NCI-H1694 (cell line): ENCODE measurements at places on chromosomes 1 and 21.

DNA sequence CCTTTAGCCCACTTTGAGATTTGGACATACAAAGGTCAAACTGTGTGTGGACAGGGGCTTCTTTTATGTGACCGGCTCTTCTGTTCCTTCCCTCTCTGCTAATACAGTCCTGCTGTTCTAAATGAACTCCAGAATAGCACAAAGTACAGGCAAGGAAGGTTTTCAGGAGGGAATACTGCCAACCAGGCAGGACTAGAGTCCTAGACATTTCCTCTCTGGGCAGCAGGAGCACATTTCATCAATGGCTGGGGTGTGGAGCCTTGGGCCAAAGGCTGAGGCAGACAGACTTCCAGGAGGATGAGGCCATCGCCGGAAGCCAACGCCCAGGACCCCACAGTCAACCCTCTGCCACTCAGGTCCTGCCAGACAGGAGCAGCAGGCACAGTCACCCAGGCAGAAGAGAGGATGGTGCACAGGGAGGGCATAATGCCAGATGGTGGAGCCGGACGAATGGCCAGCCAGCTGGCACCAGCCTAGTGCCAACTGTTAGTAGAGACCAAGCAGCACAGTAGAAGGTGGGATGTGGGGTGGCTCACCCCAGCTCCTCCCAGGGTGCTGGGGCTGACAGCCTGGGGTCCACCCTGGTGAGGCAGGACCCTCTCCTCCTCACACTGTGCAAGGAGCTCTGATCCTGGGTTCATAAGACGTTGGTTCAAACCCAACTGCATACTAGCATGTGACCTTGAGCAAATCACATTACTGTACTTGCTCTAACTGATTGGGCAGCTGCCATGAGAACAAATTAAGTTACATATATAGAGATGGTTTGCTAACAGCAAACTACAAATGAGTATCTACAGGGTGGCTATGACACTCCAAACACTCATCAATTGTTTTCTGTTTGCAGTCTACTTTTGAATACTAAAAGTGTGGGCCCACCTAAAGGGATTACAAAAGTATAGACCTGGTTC lies 410.7 kb downstream of the SIPA1L2 start:
- DNase-seq: no peak

DNA sequence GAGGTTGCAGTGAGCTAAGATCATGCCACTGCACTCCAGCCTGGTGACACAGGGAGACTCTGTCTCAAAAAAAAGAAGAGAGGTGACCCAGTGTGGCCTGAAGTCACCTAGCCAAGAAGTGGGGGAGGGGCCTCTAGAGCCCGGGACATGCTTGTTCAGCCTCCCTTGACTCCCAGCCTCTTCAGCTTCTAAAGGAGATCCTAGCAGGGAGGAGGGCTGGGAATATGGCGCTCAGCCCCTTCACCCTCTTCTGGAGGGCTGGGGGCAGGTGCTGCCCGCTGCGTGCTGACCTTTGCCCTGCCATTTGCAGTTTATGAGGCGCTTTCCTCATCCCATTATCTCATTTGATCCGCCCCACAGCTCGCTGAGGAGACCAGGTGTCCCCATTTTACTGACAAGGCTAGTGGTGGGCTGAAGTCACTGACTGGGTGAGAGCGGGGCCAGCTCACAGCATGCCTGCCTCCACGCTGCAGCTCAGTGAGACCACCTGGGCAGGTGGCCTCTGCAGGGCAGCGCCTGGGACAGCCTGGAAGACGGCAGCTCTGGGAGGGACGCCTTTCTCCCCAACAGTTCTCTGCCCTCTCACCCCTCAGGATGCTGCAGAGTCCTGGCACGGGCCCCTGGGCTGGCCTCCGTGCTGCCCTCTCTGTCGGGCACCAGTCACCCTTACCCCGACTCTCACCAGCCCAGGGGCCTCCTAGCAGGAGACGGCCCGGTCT lies 7.5 kb downstream of the ELF3 start:
- DNase-seq: no peak

DNA sequence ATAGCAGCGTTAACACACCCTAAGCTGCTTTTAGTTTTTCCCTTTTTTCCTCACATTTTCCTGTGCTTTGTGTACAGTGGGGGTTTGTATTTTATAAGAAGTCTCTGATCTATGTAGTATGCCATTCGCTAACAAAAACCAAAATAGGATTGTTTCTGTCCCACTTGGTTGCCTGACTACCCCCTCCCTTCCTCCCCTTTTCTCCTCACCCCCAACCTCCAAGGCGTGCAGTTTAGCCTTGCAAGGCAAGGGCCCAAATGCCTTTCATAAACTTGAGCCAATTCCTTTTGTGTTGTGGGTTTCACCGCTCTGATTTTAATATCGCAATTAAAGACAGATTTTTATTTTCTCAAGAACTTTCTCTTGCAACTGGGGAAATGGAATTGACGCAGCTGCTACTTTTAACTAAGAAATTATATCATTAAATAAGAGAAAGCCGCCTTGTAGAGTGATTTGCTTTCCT lies 276.9 kb downstream of the TM2D1 start:
- DNase-seq: no peak

DNA sequence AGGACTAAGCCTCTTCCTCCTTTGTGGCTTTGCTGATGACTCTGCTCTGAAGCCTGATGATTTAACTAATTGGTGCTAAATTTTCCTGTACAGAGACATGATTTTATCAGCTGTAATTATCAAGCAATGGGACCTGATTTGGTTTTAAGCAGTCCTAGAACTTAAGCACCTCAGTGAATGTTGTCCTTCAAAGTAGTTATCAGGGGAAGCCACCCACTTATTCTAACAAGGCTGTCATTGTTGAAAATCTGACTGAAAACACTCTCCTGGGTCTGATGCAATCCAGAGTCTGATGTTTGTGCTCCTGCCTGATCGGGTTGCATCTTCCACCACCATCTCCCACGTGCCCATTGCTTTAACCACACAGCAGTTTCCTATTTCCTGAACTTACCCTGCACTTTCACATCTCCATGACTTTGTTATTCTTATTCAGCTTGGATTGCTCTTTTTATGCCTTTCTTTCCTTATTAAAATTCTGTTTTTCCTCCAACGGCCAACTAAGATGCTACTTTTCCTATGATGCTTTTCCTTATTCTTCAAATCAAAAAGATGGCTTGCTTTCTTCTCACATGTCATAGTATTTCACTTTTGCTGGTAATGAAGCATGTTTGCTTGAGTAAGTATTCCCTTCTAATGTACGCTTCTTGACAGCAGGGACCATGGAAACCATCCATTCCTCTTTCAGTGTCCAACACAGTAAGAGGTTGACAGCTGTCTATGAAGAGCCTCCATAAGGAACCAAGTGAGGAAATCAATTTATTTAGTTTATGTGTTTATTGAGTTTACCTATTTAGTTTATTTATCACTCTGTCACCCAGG lies 55.0 kb downstream of the S1PR1 start:
- DNase-seq: no peak

- no peak for DNase-seq
Observed at GRCh38 chr1:46948629-46949416, 7.5 kb upstream of the CYP4A11 start.

DNA sequence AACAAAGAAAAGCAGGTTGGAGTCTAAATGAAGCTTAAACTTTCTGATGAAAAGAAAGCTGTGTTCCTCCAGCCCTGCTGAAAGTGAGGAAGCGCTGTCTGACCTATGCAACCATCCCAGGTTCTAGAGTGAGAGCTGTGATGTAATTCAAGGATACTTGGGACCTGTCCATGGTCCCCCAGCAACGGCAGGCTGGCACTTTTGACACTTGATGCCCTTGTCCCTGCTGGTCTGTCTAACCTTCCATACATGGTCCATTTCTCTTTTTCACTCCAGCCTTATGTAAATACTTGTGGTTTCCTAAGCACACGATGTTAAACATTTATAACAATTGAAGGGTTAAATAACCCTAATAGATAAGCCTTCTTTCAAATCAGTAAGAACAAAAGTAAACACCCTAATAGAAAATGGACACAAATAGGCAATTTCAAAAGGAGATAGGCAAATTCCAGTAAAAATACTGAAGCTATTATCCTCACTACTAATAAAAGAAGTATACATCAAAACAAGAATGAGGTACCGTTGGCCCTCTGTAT lies 17.7 kb upstream of the KDM4A start:
- no peak for DNase-seq

GRCh38 chr1:64147759-64148158 lies 55.7 kb upstream of the UBE2U start:
- no peak for DNase-seq

GRCh38 chr1:193019442-193020026 lies 39.6 kb downstream of the UCHL5 start:
- DNase-seq: peak; percentile 54

DNA sequence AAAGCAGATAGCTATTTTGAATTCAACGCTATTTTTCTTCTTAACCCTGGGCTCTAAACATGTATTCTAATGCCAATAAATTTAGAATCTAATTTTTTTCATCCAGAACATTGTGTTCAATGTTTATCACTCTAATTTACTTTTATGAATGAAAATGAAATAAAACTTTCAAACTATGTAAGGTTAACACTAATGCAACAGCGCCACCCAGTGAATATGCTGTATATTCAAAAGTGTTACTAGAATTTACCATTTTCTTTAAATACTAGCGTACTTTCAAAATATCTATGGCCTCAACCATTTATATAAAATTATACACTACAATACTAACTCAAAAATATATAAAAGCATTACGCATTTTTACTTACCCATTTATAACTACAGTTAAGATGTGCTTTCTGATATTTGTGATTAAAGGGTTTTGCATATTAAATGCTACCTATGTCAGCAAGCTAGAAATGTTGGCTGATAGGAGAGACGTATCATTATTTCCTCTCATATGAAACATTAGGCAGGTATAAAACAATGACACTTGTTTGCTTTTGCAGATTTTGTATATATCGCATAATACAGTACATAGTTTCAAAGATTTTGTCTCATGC lies 5.9 kb upstream of the NUF2 start:
- peak; percentile 31 for DNase-seq

GRCh38 chr1:65998763-65999583 lies 206.3 kb downstream of the PDE4B start:
- DNase-seq: no peak

DNA sequence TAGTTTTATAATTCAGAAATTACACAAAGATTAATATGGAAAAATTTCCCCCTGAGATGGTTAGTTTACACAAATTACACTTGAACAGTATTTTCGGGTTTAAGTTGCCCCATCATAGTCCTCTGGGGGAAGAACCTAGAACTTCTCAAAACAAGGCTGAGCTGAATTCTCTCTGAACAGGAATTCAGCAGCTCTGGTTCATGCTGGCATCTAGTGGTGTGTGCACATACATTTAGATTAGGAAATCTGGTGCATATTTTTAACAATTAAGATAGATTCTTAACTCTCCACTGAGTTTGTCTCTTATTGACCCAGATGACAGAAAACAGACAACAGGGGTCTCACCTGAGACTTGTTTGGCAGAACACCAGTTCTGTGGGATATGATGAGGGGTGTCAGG lies 410.7 kb downstream of the DSCAM start:
- no peak for DNase-seq
